ENCODE measurements at places on chromosomes 6 and 20.

GRCh38 chr6:37793067-37793466 is 26.5 kb upstream of the ZFAND3 start:
- no peak for DNase-seq

DNA sequence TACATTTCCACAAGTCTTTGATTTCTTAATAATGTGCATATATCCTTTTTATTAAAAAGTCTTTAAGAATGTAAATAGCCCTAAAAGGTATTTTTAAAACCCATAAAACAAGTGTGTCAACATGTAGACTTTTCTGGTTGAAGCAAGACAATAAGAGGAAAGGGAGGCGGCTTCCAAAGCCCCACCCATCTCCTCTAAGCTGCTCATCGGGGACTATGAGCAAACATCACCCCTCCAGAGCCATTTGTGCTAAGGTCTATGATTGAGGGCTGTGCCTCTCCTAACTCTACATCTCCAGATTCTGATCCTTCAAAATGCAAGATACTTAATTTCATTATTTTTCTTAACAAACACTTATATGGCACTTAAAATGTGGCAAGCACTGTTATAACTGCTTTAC is 2.5 kb upstream of the NAA20 start:
- DNase-seq = no peak

- no peak for DNase-seq
Observed at GRCh38 chr6:74000666-74001490, 304.9 kb downstream of the CD109 start.

DNA sequence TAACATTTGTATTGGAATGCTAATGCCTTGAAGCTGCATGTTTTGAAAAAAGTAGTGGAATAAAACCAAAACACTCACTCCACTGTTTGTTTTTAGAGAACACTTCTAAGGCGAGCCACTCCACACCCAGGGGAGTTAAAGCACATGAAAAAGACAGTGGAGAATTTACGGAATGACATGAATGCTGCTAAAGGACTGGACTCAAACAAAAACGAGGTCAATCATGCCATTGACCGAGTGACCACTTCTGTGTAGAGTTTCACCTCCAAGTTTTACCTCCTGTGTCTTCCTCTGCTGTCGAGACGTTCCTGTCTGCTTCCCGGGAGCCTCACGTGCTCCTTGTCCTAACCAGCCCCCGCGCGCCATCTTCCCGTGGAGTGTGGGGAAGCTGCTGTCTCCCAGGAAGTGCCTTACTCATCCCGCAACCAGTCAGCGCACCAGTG is 127.8 kb downstream of the LRRC1 start:
- DNase-seq = no peak

DNA sequence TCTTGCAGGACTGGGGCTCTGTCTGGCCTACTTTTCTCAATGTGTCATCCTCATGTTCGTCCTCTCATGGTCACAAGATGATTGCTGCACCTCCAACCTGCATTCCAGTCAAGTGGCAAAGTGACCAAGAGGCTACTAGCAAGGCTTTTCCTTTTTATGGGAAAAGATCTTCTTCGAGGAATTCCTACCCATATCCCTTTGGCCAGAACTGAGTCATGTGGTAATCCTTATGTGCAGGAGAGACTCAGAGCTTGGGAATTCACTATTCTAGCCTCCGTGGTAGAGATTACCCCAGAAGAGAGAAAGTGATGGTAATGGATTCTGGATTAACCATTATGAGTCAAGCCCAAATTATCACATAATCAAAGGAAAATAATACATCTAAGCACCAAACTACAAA is 162.7 kb downstream of the KCNQ5 start:
- DNase-seq = no peak

- no peak for DNase-seq
Observed at GRCh38 chr6:102662851-102663250, 1269.3 kb downstream of the GRIK2 start.

DNA sequence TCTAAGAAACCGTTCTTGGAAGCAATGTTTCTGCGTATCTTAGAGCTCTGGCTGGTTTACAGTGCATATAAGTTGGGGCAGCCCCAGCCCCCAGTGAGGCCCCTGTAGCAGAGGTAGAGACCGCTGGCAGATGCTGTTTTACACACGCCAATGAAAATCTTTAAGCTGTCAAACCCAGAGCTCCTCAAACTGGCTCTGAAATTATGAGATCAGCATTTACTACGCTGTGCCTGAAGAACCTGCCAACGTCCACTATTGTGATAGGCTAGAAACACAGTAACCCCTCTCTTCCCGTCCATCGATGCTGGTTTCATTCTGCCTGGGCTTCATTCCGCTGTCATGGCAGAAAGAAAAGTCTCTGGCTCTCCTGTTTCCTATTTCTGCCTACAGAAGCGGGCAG is 160.6 kb downstream of the SMOC2 start:
- DNase-seq = no peak

GRCh38 chr6:4074478-4075235 is 4.3 kb downstream of the FAM217A start:
- no peak for DNase-seq

- DNase-seq = no peak
Observed at GRCh38 chr20:58634521-58635278, 16.4 kb upstream of the STX16 start.

DNA sequence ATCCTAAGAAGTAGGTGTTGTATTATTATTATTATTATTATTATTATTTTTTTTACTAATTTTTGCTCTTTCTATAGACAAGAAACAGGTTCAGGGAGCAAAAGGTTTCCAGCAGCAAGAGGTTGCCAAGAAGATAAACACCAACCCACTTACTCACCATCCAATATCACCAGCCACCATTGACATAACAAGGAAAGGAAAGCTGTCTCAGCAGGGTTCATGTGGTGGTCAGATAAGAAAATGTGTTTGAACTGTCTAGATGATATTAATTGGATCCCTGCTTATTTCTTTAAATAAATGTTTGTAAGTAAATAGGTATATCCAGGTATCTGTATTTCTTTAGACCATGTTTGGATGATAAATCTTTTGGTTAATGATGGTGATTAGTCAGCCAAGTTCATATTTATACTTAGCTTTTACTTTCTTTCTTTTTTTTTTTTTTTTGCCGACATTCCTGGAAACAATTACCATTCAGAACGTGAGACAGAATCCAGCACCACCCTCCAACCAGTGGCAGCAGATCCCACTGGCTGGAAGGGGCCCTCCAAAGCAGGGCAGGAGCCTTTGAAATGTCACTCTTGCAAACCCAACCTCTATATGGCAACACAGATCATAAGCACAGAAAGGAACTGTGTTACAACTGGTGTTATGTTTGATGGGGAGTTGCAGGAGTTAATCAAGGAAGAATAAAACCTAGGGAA is 139.2 kb upstream of the ECI2 start:
- DNase-seq = no peak

- peak; percentile 82 for DNase-seq
Observed at GRCh38 chr20:40497899-40498691, 190.9 kb downstream of the MAFB start.

GRCh38 chr6:119446609-119447008 is 97.0 kb upstream of the MAN1A1 start:
- DNase-seq = no peak

DNA sequence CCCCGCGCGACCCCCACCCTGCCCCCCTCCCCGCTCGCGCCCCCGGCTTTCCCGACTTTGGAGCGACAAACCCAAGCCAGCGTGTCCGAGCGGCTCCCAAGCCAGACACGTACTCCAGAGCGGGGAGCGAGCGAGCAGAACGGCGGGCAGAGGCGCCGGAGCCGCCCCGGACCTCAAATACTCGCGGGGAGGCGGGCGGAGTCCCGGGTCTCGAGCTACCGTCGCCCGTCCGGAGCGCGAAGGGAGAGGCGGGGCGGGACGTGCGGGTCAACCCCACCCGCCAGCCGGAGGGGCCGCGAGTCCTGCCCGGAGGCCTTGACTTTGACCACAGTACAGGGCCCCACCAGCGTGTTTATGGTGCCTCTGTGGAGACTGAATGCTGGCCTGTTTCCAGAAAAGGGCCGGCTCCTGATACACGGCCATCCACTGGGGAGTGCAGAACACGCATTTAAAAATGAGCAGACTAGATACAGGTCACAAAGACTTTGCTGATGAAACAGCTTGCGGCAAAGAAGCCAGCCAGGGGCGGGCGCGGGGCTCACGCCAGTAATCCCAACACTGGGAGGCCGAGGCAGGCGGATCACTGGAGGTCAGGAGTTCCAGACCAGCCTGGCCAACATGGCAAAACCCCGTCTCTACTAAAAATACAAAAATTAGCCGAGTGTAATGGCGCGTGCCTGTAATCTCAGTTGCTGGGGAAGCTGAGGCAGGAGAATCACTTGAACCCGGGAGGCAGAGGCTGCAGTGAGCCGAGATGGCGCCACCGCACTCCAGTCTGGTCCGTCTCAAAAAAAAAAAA is at the start of gene SERPINB6:
TSS of gene SERPINB6 (minus strand) at position 148 of the 799 bp plus-strand sequence. CDS start 12,235 bp downstream, outside the sequence.
- peak; percentile 36 for DNase-seq

Data from KG1 (cell line).